ENCODE measurements at places on chromosomes 11 and 22. TPM values are rescaled to one million over a fixed set of nuclear protein-coding genes. Genes with fewer than 3 reads are reported as not detected.
A peak's percentile ranks its signal among the peaks of the same experiment; 100 is the strongest.

CWF19L2 gene
- 7.0 TPM for total RNA-seq

- H3K4me3 ChIP-seq, result no peak overlapping the region
- peak overlapping the region; percentile 97 for H3K27ac ChIP-seq
- no peak for DNase-seq
- H3K27me3 ChIP-seq, result no peaks in the 10 kb centered on the region
These were observed 2.0 kb downstream of the LMNTD2 start for GRCh38 chr11:558503-558902.

DNA sequence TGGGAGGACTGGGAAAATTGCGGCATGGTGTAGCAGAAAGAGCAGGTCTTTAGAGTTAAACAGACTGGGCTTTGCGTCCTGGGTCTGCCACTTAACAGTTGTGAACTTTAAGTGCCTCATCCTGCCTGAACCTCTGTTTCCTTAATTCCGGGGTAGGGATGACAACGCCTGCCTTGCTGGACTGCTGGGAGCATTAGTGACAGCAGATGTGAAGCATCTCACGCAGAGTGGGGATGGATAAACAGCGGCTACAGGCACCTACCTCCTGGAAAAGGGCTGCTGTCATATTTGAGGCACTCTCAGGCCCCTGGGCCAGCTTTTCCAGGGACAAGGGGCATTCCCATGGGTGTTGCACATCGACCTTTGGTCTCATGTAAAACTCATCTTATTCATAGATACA, 572.2 kb downstream of the TBC1D22A start:
- no peaks in the 10 kb centered on the region for H3K27me3 ChIP-seq
- no peak overlapping the region for H3K4me3 ChIP-seq
- no peaks in the 10 kb centered on the region for H3K36me3 ChIP-seq
- no peak for DNase-seq

DNA sequence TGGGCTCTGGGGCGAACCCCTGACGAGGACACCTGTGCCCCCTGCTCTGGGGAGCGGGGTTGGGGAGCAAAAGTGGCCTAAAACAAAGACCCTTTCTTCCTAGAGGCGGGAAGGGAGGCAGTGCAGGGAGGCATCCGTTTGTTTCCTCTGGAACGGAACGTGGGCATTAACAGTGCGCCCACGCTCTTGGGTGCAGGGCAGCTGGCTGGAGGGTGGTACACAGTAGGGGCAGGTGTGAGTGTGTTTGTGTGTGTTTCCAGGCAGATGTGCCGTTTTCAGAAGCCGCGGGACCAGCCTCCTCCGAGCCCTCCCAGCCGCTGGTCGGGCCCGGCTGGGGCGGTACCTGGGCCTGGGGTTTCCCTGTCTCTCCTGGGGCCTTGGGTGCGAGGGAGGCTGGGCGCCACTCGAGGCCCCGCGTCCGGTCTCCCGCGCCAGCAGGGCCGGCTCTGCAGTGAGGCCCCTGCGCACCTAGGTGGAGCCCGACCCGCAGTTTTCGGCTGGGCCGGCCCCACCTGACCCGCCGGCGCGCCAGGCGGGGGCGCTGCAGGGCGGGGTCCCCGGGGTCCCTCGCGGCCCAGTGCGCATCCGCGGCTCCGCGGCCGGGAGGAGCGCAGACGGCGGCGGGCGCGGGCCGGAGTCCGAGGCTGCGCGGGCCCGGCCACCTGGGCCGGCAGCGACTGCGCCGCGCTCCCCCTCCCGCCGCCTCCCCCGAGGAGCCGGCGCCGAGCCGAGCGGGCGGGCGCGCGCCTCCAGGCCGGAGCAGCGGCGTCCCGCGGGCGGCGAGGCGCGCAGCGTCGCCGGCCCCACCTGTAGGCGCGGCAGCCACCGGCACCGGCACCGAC, 1252.7 kb downstream of the BRD1 start:
- no peak for DNase-seq
- no peak overlapping the region for H3K27ac ChIP-seq
- no peaks in the 10 kb centered on the region for H3K27me3 ChIP-seq
- H3K4me3 ChIP-seq, result no peak overlapping the region
- H3K4me1 ChIP-seq, result no peaks in the 10 kb centered on the region
- H3K36me3 ChIP-seq, result no peaks in the 10 kb centered on the region

- peaks cover 3% of the 10 kb centered on the region for H3K4me1 ChIP-seq
- H3K27me3 ChIP-seq, result no peaks in the 10 kb centered on the region
- no peak for DNase-seq
- no peak overlapping the region for H3K4me3 ChIP-seq
- no peaks in the 10 kb centered on the region for H3K36me3 ChIP-seq
- H3K27ac ChIP-seq, result peak overlapping the region; percentile 12
These were observed 15.0 kb upstream of the MUC6 start for GRCh38 chr11:1051356-1052132.
